ENCODE measurements at places on chromosomes 11 and 22. TPM values are rescaled to one million over a fixed set of nuclear protein-coding genes. Genes with fewer than 3 reads are reported as not detected.

The MMP27 gene
- total RNA-seq = not detected

DNA sequence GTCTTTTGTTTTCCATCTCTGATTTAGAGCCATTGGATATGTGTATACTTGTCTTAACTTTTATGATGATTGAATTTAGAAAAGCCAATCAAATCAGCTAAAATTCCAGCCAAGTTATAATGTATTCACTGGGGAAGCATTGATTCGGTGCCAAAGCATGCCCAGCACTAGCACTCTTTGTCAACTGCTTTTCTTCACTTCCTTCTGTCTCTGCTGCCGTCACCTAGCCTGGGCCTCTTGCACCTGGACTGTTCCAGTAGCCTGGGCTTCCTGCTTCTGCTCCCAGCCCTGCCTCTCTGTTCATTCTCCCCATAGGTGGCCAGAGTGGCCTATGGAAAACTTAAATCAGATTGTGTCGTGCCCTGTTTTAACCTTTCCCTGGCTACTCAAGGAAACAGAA, 80.7 kb downstream of the NAV2 start:
- H3K4me3 ChIP-seq = no peak overlapping the region
- H3K27me3 ChIP-seq = peaks cover 5% of the 10 kb centered on the region
- DNase-seq = no peak

The SLC17A6 gene
- total RNA-seq = not detected

DNA sequence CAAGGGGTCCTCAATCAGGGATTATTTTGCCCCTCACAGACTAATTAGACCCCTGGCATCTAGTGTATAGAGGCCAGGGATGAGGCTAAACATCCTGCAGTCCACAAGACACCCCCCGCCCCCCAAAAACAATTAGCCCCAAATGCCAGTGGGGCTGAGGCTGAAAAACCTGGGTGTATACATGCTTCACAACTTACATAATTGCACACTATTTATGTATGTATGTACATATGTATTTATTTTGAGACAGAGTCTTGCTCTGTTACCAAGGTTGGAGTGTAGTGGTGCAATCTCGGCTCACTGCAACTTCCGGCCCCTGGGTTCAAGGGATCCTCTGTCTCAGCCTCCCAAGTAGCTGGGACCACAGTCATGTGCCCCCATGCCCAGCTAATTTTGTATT, 28.8 kb upstream of the SHANK2 start:
- H3K36me3 ChIP-seq = no peaks in the 10 kb centered on the region
- no peak overlapping the region for H3K4me3 ChIP-seq
- DNase-seq = no peak
- H3K27me3 ChIP-seq = peaks cover under 1% of the 10 kb centered on the region
- no peak overlapping the region for H3K27ac ChIP-seq

- H3K27ac ChIP-seq = no peak overlapping the region
- no peaks in the 10 kb centered on the region for H3K4me1 ChIP-seq
- DNase-seq = no peak
- H3K27me3 ChIP-seq = no peaks in the 10 kb centered on the region
- H3K4me3 ChIP-seq = no peak overlapping the region
These were observed 100.0 kb upstream of the SOX6 start for GRCh38 chr11:16456366-16456765.

GRCh38 chr11:78386215-78386941, 31.2 kb downstream of the GAB2 start:
- no peak overlapping the region for H3K27ac ChIP-seq
- H3K27me3 ChIP-seq = peaks cover 2% of the 10 kb centered on the region
- no peaks in the 10 kb centered on the region for H3K4me1 ChIP-seq
